ENCODE measurements at places on chromosomes 6 and 20.
A peak's percentile ranks its signal among the peaks of the same experiment; 100 is the strongest.

DNA sequence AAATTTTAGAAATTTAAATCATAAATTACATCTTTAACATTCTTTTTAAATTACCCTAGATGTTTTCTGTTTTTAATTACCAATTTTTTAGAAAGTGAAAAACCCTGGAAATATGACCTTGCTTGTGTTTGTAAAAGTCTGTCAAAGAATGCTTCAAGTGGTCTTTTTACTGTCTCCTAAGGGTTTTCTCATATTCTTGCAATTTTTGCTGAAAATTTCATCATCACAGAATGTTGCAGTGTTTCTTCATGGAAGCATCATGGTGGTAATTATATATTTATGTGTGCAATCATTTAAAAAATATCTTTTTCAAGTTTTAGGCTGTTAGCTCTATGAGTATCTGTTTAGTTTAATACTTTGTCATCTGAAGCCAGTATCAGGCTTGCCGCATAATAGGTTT is 178.2 kb downstream of the HDGFL1 start:
- no peak for DNase-seq

DNA sequence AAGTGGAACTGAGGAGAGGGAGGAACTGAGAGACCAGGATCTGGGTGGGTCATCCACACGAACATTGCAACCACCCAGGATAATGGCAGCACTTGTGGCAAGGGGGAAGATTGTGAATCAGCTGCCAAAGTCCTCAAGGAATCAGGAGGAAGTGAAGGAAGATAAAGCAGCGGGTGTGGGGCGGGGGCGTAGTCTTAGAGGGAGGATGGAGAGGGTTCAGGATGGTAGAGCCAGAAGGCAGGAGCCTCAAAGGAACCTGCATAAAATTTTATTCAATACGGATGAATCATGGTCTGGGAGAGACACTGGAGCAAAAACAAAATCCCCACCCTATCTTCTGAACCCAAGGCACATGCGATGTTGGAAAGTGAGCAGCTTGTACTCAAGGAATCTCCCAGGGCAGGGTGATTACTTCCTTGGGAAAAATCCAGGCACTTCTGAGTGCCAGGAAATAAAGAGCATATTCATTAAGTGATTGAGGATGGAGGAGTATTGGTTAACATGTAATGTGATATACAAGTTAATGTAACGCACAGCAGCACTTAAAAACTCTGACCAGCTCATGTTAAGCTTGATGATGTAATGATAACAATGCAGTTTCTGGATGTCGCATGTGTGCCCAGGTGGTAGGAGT is 82.0 kb upstream of the B3GAT2 start:
- no peak for DNase-seq

- no peak for DNase-seq
Observed at GRCh38 chr6:17101422-17102257, at the start of gene STMND1. STMND1 (plus strand) TSS chr6:17102050; CDS start chr6:17102258, 208 bp downstream.

DNA sequence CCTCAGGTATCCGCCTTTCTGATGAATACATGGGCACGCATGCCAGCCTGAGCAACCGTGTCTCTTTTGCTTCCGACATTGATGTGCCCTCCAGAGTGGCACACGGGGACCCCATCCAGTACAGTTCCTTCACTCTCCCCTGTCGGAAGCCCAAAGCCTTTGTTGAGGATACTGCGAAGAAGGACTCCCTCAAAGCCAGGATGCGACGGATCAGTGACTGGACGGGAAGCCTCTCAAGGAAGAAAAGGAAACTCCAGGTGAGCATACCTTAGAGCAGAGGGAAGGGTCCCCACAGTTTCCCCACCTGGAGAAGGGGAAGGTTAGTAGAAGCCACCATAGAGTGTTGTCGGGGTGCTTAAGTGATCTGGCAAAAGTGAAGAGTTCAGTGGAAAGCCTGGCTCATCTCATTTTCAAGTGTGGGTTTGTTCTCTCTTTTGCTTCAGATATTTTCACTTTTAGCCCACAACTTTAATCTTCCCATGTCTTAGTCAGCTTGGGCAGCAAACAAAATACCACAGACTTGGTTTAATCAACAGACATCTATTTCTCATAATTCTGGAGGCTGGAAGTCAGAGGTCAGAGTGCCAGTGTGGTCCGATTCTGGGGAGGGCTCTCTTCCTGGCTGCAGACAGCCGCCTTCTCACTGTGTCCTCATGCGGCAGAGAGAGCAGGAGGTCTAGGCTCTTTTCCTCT is 133.5 kb upstream of the CLDN20 start:
- DNase-seq, result no peak

- DNase-seq, result no peak
Observed at GRCh38 chr20:15799871-15800270, 773.4 kb downstream of the KIF16B start.

- no peak for DNase-seq
Observed at GRCh38 chr20:48668451-48668946, 159.3 kb downstream of the PREX1 start.

DNA sequence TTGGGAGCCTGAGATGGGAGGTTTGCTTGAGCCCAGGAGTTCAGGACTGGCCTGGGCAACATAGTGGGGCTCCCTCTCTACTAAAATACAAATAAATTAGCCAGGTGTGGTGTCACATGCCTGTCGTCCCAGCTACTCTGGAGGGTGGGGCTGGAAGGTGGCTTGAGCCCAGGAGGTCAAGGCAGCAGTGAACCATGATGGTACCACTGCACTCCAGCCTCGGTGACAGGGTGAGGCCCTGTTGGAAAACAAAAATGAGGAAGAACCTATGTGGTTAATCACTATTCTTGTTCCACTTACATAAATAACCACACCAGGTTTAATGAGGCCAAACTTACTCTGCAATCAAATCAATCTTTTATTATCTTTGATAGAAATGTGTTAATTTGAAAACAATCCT is 5.4 kb downstream of the PPDPF start:
- no peak for DNase-seq

GRCh38 chr20:16062661-16063581 is 510.3 kb downstream of the KIF16B start:
- no peak for DNase-seq

DNA sequence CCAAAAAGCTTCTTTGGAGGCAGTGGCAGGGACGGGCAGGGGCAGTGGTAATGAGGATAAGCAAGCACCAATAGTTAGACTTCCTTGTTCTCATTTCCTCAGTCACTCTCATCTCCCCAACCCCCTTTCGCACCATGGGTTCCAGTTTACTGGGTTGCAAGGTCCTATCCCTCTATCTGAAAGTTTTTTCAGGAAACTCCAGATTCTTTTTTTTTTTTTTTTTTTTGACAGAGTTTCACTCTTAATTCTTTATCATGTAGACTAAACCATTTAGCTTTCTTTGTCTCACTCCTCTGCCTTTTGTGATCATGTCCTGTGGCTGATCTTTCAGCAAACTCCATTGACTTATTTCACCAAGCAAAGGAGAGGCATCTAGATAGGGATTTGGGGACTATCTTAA is 51.4 kb upstream of the GMDS start:
- no peak for DNase-seq

- no peak for DNase-seq
Observed at GRCh38 chr6:101777646-101778045, 384.1 kb downstream of the GRIK2 start.

GRCh38 chr6:137762168-137763090 is 104.6 kb upstream of the TNFAIP3 start:
- DNase-seq, result no peak

GRCh38 chr6:7589221-7589620 is 777 bp upstream of the SNRNP48 start:
- no peak for DNase-seq

DNA sequence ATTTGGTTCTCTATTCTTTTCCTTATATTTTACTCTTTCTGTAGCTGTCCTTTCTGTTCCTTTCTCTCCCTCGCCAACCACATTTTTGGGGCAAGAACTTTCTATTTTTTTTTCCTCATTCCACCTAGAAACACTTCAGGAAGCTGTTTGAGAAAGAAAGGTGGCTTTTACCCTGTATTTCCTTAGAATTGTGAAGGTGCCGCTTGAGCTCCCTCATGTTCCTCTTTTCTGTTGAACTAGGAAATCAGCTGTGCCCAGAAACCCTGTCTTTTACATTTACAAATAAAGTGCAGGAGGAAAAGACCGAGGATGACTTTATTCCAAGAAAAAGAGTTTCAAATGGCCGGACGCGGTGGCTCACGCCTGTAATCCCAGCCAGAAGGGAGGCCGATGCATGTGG is 38.2 kb downstream of the OR2B2 start:
- DNase-seq, result no peak

- no peak for DNase-seq
Observed at GRCh38 chr20:6008254-6008653, 45.6 kb downstream of the LRRN4 start.

- no peak for DNase-seq
Observed at GRCh38 chr20:40997116-40997515, 31.5 kb upstream of the TOP1 start.

GRCh38 chr20:5031206-5031557 is 29.9 kb upstream of the SLC23A2 start:
- no peak for DNase-seq

DNA sequence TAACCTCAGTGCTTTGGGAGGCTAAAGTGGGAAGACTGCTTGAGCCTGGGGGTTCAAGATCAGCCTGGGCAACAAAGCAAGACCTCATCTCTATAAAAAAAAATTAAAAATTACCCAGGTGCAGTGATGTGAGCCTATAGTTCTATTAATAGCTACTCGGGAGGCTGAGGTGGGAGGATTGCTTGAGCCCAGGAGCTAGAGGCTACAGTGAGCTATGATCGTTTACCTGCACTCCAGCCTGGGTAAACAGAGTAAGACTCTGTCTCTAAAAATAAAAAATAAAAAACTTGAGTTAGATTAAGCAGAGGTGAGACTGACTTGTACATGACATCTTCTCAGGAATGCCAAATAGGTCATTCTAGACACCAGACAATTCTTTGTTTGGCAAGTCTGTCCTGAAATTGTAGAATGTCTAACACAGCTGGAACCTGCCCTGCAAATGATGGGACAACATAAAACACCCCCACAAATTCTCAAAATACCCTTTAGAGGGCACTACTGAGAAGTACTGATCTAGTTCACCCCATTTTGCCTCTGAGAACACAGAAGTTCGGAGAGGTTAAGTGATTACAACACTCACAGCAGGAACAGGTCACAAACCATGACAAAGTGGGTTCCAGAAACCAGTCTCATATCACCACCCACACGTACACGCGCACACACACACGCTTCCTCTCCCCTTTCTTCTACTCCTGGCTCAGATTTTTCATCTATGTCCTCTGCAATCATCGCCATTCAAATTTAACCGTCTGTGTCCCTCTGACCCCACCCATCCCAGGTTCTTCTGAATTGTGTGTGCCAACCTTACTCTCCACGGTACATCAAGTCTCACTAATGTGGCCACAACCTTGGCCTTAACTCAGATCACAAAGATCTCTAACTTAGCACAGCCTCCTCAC is 38.3 kb downstream of the ARHGAP18 start:
- DNase-seq, result peak; percentile 67

GRCh38 chr6:21262504-21262903 is 331.0 kb upstream of the SOX4 start:
- DNase-seq, result no peak

GRCh38 chr6:137213331-137213740 is 5.8 kb downstream of the IFNGR1 start:
- no peak for DNase-seq

DNA sequence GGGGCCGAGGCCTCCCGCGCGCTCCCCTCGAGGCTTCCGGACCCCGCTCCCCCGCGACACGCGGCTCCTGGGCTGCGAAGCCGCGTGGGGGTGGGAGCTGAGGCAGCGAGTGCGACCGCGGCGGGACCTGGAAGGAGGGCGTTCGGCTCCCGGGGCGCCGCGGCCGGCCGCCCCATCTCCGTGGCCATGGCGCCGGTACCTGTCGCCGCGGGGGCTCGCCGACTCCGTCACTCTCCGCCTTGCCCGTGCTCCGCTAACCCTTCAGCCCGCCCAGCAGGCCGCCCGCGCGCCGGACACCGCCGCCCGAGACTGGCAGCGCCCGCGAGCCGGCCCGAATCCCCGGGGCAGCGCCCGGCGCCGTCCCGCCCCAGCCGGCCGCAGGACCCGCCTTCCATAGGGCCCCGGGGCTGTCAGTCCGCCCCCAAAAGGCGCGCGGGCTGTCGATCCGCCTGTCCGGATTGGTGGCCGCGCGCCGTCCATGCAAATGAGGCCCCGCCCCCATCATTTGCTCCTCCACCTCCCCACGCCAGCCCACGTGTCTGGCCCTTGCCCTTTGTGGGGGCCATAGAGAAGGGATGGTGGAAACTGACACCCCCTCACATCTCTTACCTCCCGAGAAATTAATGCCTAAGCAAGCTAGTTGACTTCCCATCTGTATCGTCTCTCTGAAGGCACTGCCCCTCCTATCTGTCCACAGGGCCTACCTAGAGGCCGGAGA is at the start of gene FKBP5:
Gene FKBP5, minus strand, starts transcription at position 311 of the 718 bp plus-strand sequence. CDS start 46,091 bp downstream, outside the sequence.
- DNase-seq, result peak; percentile 93

DNA sequence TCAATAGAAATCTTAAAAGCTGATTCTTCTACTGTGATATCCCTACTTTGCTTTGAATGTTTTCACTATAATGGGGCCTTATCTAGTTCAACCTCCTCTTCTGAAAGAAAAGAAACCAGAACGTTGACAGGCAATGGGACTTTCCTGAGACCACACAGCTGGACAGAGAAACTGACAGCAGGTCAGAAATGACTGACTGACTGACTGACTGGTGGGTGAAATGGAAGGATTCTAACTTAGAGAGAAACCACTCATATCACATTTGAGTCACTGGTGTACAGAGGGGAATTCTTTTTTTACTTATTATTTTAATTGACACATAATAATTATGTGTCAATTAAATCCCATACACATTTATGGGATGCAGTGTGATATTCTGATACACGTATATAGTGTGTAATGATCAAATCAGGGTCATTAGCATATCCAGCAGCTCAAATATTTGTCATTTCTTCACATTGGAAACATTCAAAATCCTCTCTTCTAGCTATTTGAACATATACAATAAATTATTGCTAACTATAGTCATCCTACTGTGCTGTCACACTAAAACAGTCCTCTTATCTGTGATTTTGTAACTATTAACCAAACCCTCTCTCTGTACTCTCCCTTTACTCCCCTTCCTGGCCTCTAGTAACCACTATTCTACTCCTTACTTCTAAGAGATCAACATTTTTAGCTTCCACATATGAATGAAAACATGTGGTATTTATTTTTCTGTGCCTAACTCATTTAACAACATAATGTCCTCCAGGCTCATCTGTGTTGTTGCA is 64.8 kb upstream of the NRSN1 start:
- DNase-seq, result no peak

DNA sequence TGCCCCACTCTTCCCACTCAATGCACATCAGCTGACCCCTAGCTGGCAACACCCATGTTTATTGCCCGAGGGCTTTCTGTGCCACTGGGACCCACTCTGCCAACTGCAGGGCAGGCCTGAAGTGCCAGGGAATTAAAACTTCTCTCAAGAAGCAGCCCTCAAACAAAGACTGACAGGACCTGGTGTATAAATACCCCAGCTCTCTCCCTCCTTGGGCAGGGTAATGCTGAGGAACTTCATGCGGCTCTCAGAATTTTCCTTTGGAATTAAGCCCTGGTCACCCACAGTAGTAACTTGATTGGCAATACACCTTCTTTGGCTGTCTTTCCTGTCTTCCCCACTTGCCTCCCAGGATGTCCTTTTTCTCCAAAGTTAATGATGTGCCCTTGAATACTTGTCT is 5.3 kb upstream of the GDAP1L1 start:
- no peak for DNase-seq
